ENCODE measurements at places on chromosomes 1 and 21.
A peak's percentile ranks its signal among the peaks of the same experiment; 100 is the strongest.

DNA sequence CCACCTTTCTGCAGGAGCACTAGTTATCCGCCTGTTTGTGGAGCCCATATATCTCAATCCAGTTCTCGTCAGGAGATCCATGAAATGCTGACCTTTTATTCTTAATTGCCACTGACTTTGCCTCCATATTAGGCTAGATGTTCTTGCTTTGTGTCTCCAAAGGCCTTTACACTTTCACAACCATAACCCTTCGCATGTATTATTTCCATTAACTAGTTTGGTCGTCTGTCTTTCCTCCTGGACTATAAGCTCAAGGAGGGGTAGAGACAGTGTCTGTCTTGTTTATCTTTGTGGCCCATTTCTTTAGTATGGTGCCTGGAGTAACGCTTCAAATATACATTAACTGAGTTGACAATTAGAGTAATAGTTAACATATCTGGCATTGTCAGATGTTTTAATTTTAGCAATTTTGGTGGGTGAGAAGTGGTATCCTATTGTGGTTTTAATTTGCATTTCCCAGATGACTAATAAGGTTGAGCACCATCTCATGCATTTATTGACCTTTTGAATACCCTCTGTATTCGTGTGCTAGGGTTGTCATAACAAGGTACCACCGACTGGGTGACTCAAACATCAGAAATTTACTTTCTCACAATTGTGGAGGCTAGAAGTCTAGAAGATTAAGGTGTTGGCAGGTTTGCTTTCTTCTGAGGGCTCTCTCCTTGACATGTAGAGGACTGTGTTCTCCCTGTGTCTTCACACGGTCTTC, 21.7 kb upstream of the IL12RB2 start:
- DNase-seq: no peak

DNA sequence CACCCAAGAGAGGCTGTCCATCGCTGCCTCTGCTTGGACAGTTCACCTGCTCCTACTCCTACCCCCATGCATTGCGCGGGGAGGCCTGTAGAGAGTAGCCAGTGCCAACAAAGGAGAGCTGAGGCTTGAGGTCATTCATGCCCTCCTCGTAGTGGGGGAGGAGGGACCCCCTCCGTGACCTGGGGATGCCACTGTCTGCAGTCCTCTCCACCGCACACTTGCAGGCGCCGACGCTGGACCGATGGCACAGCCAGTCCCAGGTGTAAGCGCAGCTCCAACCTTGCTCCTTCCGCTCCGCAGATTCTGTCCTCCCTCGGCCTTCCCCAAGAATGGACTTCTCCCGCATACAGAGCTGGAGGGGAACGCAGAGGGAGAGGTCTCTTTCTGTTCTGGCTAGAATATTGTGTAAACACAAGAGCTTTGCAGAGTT, 672 bp upstream of the PHLDA3 start:
- no peak for DNase-seq

- no peak for DNase-seq
These were observed 55.8 kb upstream of the ADAMTS1 start for GRCh38 chr21:26900980-26901379.

DNA sequence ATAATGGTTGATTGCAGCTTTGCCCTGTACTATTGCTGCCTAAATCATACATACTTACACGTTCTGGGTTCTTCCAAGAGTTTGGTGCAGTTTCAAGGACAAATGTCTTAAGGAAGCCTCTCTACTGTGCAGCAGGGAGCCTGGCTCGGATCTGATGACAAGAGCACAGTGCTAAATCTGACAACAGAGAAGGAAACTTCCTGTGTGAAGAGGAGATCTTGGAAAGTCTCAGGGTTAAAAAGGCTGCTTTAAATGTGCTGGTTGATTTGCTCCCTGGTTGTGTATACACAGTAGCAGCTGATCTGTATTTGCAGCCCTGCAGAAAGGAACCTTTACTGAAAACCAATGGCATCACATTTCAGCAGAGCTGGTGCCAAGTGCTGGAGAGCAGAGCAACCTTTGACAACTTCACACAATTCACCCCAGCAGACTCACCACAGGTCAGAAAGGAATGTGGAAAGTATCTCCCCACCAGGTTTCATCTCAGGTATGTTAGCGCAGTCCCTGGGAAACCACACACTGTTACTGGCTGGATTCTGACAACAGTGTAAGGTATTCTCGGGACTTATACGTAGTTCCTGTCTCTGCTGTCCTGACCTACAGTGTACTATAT, 355.0 kb upstream of the ESRRG start:
- no peak for DNase-seq

DNA sequence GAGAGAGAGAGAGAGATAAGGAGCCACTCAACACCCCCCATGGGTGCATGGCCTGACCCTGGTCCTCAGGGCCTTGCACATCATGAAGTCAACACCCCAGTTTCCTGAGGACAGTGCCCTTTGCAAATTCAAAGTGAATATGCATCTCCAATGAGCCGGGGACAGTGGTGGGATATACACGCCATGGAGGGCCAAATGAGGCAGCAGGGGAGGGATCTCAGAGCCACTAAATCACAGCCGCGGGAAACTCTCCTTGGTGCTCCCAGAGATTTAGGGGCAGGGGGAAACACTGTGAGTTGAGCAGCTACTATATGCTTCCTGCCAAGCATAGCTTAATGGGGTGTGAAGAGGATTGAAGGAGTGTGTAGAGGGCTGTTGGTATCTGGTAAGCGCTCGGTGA, 35.5 kb downstream of the MATN1 start:
- DNase-seq: no peak

DNA sequence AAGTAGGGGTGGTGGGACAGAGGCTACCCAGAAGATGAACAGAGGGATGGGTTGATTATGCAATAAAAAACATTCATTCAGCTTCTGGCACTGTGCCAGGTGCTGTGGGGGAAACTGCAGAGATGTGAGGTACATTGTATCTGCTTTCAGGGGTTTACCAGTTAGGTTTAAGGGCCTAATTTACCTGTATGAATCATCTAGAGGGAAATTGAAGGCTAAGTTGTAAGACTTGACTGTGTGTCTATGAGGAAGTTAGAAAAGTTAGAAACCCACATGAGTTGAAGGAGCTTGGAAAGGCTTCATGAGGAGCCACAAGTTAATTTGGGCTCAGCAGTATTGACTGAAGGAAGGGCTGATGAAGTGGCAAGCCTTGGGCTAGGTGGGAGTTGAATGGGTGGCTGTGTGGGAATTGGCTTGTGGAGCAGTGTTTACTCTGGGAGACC, 36.7 kb upstream of the APOBEC4 start:
- no peak for DNase-seq

DNA sequence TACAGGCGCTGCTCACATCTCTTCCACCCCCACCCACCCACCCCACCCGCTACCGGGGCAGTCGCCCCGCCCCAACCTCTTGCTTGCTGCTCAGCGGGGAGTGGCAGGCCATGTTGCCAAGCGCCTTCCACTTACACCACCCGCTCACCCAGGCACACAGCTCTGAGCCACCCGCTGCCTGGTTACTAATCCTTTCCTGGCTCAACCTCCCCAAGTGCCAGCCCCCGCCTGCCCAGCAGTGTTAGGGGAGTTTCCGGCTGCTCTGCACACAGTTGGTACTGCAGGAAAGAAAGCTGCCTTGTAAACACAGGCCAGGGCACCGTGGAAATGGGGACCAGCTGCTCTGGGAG, 56.2 kb downstream of the LACTBL1 start:
- no peak for DNase-seq

GRCh38 chr21:43892984-43893535, 28.0 kb downstream of the AGPAT3 start:
- DNase-seq: no peak

- no peak for DNase-seq
These were observed 23.6 kb downstream of the TMEM201 start for GRCh38 chr1:9612162-9612845.

DNA sequence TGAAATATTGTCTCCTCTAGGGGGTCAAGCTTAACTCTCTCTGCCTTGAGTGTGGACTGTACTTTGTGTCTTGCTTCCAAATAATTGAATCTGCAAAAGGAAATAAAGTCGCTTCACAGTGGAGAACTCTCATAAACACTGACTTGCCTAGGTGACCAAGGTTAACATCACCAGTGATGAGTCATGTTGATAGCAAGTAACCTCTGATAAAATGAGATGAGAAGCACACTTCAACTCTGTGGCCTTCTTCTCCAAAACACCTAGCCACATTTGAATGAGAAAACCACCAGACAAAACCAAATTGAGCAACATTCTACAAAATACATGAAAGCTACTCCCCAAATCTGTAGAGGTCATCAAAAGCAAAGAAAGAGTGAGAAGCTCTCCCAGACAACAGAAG, 37.6 kb downstream of the PDE4B start:
- peak; percentile 21 for DNase-seq

- no peak for DNase-seq
These were observed 14.3 kb downstream of the OR2B11 start for GRCh38 chr1:247443641-247444040.

DNA sequence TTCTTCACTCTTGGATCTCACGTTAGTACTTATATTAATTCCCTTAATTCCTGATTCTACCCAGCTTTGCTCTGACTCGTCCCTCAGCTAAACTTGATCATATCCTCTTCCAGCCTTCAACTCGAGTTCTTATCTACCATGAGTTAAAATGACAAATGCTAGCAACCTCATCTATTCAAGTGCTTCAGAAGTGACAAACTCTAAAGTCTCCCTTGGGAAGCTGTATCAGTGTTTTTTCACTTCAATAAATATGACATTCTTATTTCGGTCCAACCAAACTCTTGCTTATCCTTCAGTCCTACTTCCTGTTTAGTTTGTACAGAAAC, 75.3 kb downstream of the FOXJ3 start:
- no peak for DNase-seq

GRCh38 chr1:219699870-219700269, 87.0 kb upstream of the ZC3H11B start:
- no peak for DNase-seq

GRCh38 chr1:55708781-55709180, 493.6 kb upstream of the USP24 start:
- DNase-seq: no peak

GRCh38 chr1:107479865-107480350, 339.1 kb downstream of the NTNG1 start:
- DNase-seq: no peak

- no peak for DNase-seq
These were observed 89.4 kb downstream of the TBX15 start for GRCh38 chr1:118898712-118899111.

- DNase-seq: peak; percentile 68
These were observed 102.8 kb downstream of the CASZ1 start for GRCh38 chr1:10693497-10694273.

DNA sequence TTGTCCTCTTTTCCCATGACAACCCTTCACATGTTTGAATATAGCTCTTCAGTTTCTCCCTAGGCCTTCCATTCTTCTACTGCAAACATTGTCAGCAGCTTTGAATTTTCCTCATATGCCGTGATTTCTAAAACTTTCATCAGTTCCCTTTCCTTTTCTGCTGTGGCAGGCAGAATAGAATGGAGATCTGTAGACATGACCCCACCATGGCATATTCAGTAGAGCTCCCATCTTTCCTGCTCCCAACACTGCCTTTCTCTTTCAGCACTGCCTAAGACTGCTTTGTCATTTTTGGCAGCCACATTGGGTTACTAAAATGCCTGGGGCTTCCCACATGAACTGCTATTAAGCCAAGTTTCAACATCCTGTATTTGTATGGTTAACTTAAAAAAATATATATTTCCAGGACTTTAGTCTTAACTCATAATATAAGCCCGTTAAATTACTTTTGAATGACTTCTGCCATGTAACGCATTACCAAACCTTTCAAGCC, 60.9 kb downstream of the TBX19 start:
- no peak for DNase-seq

- no peak for DNase-seq
These were observed 5.2 kb downstream of the KHDC4 start for GRCh38 chr1:155929057-155929456.

- peak; percentile 69 for DNase-seq
These were observed 2.9 kb upstream of the SHCBP1L start for GRCh38 chr1:182955596-182956588.

DNA sequence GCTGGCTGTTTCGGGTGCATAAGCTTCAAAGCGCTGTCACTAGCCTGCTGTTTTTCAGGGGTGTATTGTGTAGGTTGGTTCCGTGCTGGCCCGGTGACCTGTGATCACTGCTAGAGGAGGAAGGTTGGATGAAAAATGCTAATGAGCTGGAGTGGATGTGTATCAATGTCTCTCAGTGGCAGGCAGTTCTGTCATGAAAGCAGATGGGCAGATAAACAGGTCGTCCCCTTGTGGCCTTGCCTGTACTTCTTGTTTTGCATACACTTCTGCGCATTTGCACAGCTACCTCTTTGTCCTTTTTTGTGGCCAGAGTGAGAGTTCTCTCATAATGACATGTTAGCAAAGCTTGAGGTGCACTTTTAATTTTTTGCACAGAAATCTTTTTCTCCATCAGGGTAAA, 2.9 kb downstream of the SELENON start:
- peak; percentile 52 for DNase-seq

DNA sequence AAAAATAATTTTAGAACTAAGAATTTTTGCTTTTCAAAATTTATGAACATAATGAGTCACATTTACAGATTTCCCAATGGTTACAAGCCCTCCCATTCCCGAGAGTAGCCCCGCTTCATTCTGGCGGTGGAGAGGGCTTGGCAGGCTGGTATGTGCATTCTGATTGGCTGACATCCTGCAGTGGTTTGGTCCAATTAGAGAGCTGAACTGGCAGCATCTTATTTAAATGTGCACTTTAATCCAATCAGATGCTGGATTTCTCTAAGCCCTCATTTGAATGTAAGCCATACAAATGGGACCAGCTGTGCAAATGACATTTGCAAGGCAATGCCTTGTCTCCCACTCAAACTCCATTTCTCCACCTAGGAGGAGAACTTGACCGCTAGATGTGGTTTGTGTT, 18.0 kb upstream of the TRIM17 start:
- DNase-seq: no peak

- peak; percentile 67 for DNase-seq
These were observed 112.3 kb upstream of the NFIA start for GRCh38 chr1:60969971-60970509.

- no peak for DNase-seq
These were observed 79.0 kb downstream of the ZNF281 start for GRCh38 chr1:200330741-200331428.

DNA sequence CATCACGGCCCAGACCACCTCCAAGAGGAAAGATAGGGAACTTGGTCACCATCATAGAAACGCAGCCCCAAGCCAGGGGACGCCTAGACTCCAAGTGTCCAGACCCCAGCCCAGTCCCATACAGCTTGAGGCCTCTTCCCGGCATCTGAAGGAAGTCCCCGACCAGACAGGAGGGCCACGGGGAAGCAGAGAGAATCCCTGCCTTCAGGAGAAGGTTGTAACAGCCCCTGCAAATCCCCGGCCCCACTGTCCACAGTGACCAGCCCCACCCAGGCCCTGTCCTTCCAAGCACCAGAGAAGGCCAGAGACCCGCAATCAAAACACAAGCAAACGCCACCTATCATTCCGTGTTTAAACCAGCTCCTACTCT, 1.7 kb downstream of the SLC19A1 start:
- no peak for DNase-seq

GRCh38 chr1:57424231-57425027, 569 bp upstream of the DAB1 start:
- DNase-seq: no peak

GRCh38 chr1:19453741-19454201, 31.6 kb downstream of the CAPZB start:
- DNase-seq: no peak
